ENCODE measurements at places on chromosomes 1 and 21.

DNA sequence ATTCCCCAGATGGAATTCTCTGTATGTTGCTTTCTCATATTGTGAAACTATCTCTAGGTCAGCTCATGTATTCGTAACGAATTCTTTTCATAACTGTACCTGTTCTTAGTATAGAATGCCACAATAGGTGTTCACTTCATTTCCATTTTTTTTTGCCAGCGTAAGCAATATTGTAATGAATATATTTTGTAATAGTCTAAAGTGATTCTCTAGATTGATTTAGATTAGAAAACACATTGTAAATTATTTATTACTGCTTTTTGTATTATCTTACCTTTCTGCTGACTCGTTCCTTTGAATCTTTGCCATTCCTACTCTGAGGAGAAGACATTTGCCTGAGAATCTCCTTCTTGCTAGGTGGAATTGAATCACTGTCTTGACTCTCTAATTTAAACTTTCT is 14.8 kb downstream of the PDC start:
- DNase-seq, result no peak

DNA sequence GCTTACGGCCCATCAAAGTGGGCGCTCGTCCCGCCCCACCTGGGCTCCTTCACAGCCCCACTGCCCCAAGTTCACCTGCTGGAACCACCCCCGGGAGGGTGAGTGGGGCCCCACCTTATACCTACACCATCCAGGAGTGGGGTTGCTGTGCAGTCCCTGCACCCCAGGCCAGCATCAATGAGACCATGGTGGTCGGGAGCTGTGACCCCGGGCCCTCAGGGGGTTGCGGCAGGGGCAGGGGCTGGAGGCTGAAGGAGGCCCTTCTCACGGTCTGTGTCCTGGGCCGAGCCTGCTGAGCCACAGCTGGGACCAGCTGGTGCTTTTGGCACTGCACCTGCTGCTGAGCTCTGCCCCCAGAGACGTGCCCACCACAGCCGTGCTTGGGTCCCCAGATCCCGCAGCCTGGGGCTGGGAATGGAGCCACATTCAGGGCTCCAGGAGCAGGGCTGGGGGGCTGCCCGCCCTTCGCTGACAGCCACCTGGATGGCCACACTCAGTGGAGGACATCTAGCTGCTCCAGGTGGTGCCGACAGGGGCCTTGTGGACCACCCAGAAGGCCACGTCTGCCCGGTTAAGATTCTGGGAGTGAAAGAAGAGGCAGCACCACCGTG is 17.4 kb downstream of the ACTRT2 start:
- DNase-seq, result no peak

DNA sequence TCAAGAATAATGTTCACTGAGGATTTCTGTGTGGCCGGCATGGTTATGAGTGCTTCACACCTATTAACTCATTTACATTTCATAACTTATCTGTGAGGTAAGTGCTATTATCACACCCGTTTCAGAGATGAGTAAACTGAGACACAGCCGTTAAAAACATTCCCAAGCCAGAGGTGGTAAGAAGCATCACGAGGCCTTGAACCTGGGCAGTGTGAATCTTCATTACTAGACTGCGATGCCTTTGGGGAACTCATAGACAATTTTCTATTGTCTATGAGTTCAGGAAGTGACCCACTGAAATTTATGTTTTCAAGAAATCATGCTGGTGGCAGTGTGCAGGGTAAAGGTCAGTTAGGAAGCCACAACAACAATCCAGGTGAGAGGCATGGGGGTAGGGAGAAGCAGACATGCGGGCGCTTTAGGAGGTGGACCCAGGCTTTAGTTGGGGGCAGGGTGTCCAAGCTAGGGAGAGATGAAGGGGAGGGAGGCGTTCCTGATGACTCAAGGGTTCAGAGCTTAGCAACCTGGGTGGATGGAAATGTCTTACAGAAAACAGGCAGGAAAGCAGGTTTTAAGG is 14.5 kb downstream of the GNG12 start:
- DNase-seq, result no peak

DNA sequence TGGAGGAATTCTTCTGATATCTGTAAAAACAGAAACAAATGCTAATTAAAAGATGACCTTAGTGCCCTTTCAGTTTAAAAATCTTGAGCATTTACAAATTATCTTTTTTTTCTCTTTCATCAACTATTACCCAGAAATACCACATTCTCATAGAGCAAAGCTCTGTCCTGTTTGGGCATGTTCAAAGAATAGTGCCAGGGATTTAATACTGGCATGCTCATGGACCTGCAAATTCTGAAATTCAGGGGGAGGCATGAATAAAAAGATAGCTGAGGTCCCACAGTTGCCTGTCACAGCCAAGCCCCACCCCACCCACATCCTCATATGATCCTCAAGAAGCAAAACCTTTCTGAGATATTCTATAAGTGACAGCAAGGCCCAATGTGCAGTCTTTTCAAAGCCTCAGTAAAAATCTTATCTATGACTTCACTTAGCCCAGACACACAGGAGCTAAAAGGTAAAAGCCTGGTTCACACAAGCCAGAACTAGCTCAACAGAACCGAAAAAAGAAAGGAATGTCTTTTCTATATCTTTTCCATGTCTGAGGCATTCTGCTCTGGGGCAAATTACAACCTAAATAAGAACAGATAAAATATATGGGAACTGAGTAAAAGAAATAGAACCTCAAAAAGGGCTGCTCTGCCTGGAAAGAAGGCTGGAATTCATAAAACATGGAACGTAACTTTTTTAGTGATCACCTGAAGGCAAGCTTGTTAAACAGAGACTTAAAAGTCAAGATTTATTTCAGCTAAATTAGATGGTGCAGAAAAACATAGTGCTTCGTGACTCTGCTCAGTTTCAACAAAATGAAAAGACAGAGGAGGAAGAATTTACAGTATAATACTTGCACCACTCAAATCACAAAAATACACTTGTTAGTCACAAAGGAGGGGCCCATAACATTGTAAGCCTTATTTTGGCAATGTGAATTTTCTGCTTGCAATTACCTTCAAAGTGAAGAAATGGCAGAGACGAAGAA is 11.0 kb downstream of the WLS start:
- DNase-seq, result no peak

DNA sequence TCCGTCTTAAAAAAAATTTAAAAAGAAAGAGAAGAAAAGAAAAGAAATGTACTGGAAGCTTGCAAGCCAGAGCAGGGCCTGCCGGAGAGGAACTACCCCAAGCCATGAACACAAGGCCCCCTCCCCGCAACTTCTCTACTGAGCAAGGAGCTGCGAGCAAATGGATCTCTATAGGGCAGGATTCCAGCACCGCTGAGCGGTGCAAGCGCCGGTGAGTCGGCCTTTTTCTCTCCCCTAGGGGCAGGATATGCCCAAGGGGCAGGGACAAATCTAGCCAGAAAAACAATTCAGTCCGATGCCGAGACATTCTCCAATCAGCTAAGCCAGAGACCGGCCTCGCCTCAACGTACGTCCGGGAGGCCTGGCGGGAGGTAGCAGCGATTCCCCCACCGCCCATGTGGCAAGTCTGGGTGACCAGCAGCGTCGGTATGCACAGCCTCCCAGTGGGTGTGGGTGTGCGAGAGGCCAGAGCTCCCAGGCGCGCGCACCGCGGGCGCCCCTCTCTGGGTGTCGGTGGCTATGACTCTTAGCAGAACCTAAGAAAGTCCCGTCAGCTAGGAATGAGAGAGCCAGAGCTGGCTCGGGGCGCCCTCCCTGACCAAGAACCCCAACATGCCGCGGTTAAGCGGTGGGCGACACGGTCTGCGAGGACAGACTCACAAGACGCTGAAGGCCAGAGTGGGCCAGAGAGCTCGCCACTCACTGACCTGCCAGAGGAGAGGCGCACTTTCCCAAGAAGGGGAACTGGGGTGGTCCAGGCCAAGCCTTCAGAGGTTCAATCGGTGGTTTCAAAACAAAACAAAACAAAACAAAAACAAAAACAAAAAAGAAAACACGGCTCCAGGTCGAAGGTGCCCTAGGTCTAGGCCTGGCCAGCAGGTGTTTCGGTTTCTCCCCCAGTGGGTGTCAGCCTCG is 1.9 kb downstream of the CSMD2 start:
- no peak for DNase-seq

DNA sequence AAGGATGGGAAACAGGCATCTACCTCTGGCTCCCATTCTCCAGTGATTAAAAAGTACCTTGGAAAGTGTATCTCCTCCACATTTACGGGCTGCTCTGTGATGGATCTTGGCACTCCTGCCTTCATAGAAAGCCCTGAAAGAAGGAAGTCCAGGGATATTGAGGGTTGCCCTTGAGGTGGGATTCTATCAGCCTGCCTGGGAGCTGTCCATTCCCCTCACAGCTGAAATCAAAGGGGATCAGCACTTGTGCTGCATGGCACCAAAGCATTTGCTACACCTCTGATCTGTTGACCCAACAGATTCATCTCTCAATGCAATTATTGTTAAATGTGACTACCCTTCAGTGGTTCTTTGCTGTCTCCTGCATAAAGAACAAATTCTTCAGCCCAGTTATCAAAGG is 442.0 kb upstream of the RUNX1 start:
- no peak for DNase-seq

DNA sequence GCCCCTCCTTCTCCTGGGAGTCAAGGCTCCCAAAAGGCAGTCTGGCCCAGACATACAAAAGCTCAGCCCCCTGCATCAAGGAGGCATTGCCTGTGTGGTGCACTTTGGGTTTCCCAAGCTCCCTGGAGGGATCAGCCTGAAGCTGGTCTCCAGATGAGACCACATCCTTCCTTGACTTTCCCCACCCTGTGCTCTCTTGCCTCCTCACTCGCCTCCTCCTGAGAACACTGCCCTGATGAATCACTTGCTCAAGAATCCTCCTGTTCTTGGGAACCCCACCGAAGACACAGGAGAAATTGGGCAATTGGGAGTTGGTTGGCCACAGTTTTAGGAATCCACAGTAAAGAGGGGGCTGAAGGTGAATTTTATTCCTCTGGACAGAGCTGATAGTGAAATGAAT is 34.8 kb upstream of the LYST start:
- DNase-seq, result no peak

DNA sequence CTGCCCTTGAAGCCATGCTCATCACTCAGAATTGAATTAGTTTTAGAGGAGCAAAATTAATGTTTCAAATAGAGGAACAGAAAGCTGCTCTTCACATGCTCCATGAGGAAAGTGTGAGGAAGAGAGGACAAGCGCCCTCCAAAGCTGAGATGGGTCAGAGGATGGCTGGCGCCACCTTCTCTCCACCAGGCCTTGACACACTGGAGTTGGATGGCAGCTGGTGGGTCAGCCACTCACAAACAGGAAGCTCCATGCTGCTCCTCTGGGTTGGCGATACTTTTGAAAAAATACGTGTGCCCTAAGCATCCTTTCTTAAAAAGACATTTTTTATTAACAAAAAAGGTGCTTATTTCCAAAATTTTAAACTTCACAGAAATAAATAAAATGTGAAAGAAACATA is 3.1 kb upstream of the CD2 start:
- no peak for DNase-seq

DNA sequence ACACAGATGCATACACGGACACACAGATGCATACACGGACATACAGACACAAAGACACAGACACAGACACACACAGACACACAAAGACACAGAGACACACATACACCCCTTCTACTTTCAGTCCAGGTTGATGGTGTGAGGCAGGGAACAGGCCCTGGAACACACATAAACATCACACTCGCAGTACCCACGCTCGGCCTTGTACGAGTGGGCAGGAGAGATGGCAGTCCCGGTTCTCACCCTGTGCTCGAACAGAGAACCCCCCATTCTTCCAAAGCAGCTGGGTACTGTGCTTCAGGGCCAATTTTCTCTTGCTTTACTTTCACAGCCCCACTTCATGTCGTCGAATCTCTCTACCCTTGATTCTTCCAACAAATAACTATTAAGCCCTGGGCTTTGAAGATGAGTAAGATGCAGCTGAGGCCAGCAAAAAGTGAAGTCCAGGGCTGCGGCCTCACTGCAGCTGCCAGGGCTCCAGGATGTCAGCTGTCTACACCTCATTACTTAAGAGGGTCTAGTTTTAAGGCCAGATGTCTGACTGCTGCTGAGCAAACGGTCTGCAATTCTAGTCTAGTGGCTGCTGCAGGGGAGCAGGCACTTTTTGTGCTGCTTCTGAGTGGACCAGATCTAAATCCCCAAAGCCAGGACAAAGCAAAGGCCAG is 90.1 kb downstream of the PGBD5 start:
- no peak for DNase-seq

- no peak for DNase-seq
These were observed 17.6 kb downstream of the RIT1 start for GRCh38 chr1:155893389-155894142.

DNA sequence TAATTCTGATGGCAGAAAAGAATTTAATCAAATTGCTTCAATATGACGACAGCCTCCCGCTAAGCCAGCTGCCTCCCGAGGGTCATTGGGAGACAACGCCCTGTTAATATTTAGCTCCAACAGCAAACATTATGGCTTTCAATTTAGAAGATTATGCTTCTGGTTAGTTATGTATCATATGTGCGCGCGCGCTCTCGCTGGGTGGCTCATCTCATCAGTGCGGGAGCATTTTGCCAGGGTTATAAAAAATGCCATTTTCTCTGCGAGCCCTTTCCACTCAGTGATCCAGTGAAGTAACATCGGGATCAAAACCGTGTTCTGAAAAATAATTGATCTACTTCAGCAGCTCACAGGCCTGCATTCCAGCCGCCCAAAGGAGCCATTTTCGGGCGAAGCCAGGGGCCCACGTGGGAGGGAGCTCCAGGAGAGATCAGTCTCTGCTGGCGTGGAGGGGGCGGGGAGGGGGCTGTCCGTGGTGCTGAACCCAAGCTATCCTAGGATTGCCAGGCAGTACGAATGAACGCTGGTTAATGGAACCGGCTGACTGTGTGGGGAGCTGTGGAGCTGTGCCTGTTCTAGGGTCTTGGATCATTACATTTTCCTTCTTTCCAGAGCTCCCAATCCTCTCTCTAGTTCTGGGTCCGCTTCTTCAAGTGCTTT is 219.1 kb upstream of the ZC3H12A start:
- no peak for DNase-seq

GRCh38 chr1:78165816-78166215 is 120.0 kb downstream of the GIPC2 start:
- no peak for DNase-seq

DNA sequence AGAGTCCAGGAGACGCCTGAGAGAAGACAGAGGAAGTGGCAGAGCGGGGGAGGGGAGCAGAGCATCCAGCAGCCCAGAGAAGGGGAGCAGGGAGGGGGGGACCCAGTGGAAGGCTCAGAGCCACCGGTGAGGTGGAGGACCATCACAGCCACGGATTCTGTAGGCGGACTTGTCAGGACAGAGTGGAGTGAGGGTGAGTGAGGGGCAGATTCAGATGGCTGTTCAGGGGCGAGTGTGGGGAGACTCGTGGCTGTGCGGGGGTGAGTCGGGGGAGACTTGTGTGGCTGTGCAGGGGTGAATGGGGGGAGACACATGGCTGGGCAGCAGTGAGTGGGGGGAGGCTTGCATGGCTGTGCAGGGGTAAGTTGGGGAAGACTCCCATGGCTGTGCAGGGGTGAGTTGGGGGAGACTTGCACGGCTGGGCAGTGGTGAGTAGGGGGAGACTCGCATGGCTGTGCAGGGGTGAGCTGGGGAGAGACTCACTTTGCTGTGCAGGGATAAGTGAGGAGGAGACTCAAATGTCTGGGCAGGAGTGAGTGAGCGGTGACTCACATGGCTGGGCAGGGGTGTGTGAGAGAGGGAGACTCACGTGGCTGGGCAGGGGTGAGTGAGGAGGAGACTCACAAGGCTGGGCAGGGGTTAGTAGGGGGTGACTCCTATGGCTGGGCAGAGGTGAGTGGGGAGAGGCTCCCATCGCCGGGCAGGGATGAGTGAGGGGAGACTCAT is 56.8 kb upstream of the ABCG1 start:
- DNase-seq, result no peak
